ENCODE measurements at places on chromosomes 1 and 21.

DNA sequence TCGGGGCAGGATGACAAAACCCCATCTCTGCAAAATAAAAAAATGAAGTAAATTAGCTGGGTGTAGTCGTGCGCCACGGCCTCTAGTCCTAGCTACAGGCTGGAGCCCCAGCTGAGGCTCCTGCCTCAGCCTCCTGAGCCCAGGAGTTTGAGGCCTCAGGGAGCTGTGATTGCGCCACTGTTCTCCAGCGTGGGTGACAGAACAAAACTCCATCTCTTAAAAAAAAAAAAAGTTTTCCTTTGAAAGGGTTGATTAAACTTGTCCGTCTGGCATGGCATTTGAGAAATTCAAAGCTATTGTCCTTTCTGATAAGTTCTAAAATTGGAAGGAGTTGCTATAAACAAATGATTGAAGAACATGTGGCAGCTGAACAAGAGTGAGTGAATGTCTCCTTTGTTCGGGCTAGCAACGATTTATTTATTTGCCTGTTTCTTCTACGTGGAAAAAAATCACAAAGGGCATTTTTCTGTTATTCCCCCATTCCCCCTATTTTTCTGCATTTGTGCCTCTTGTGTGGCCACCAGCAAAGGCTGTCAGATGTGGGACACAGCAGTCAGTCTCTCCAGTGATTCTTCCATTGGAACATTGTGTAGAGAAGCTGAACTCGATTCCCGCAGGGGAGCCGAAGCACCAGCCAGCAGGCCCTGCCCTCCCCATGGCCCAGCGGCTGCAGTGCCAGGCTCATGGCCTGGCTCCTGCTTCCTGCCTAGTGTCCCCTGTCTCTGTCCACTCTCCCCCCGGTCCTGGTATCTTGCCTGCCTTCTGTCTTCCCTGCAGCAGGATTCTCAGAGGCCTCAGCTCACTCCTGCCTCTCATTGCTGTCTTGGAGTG lies 21.5 kb upstream of the PWP2 start:
- no peak for DNase-seq

GRCh38 chr1:202967684-202968281 lies 726 bp upstream of the CYB5R1 start:
- DNase-seq = no peak

- DNase-seq = no peak
Observed at GRCh38 chr21:31667639-31668038, 8.1 kb downstream of the SOD1 start.

DNA sequence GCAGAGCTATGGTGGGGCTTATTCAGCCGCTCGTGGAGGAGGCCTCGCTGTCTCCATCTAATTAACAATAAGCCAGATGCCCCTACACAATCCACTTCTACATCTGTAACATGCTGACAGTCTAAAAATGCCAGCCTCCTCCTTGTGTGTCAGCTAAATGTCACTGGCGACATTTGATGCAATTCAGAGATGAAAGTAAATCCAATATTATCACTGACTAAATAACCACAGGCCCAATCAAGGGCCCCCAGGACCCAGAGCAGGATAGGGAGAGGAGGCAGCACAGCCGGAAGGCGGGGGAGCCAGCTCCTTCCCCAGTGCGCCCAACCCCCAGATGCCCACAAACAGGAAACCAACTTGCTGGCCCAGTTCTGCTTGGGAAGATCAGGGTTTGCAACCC lies 76.6 kb downstream of the DMRTA2 start:
- DNase-seq = no peak

DNA sequence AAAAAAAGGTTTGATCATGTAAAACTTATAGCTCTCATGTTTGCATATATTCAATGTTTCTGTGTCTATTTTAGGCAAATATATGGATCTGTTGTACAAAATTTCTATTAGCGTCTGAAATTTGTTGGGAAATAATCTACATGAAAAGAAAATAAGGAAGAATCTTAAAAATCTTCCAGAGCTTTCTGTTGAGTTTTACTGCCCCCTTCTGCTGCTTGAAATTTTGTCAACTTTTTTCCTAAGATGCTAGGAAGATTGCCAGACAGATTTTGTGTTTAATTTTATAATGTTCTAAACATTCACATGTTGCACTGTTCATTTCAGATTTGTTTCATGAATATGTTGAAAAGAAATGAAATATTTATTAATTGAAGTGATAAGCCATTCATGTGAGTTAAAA lies 2.5 kb upstream of the PTGS2 start:
- no peak for DNase-seq

- no peak for DNase-seq
Observed at GRCh38 chr1:46399307-46399706, 5.2 kb downstream of the FAAH start.

DNA sequence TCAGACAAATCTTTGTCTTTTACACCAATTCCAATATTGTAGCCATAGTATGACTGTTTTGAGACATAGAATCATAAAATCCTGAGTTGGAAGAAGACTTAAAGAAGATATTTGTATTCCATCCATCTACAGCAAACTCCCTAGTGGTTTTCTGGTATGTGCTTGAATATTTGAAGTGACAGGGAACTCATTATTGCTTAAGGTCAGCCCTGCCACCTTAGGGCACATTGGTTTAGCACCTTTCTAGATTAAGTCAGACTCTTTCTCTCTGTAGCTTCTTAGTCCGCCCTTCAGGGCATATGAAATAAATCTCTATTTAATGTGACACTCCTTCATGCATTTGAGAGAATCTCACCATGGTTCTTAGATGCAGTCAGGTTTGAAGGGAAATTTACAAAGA lies 49.8 kb downstream of the PTGER3 start:
- no peak for DNase-seq

- no peak for DNase-seq
Observed at GRCh38 chr1:3415260-3416090, 39.0 kb upstream of the ARHGEF16 start.

- DNase-seq = no peak
Observed at GRCh38 chr1:31643976-31644559, 608 bp downstream of the PEF1 start.

DNA sequence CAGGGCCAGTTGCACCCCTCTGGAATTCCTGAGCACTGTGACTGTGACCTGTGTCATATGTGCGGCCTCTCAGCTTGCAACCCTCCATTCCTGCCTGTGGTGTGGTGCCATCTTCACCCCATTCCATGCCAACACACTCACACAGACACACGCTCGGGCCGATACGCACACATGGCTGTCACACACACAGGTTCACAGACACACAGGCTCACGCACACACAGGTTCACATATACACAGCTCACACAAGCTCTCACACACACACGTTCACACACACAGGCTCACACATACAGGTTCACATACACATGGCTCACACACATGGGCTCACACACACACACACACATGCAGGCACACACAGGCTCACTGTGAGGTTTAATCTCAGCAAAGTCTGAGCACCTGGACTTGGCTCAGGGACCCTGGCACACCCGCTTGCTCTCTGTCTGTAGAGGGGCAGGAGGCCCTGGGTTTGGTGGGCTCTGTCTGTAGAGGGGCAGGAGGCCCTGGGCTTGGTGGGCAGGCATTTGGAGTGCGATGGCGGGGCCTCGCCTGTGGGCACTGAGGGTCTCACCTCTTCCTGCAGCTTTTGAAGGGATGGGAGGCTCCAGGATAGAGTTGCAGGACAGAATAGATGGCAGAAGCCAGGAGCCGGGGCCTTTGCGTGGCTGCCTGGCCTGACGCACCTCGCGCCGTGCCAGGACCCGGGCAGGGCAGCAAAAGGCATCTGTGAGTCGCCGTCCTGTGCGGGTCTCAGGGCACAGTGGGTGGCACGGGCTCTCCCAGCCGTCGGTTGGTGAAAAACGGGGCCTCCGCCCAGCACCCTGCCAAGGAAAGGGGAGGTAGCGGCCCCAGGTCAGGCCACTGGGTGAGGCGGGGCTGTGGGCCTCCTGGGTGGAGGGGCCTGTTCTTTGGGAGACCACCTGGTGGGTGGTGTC lies 17.1 kb downstream of the COL18A1 start:
- DNase-seq = no peak

- no peak for DNase-seq
Observed at GRCh38 chr1:92832537-92833114, 786 bp downstream of the RPL5 start.

GRCh38 chr1:80044662-80045061 lies 1038.1 kb upstream of the ADGRL4 start:
- DNase-seq = no peak

GRCh38 chr1:180881806-180882509 lies 30.7 kb upstream of the KIAA1614 start:
- DNase-seq = no peak

DNA sequence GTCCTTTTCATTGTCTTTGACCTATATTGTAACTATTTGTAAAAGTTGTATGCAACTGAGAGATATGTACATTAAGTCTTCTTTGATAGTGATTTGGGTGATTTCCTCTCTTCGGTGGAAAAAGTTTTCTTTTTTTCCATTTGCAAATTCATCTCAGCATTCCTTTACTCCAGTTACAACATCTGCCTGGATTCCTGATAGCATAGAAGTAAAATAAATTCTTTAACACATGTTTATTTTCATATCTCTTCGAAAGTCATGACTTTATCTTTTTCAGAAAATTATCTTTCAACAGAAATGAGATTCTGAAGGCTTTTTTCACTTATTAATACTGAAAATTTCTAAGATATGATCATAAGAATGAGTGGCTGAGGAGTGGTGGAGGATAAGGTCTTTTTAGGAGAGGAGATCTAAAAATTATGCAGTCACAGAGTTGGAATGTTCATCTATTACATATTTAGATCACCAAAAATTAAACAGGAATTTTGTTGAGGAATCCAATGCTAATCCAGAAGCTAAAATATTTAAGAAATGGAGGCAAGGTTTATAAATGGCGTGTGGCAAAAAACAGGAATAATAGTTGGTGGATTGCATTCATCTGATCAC lies 400.5 kb downstream of the KCNT2 start:
- DNase-seq = no peak

DNA sequence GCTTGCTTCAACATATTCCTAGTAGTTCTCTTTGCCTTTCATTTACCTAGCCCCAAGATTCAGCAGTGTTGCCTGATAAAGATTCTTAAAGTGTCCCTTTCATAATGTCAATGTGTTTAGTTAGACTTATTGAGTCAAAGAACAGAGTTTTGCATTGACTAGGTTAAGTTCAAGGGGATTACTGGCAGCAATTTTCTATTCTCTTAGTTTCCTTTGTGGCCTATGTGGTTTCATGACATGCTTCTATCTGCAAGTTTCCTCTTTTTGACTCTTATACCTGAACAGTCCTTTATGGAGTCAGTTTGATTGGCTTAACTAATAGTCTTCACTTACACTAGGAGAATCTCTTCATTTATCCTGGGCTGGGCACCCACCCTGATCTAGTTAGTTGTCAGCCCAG lies 151.3 kb downstream of the ADGRL4 start:
- DNase-seq = no peak

DNA sequence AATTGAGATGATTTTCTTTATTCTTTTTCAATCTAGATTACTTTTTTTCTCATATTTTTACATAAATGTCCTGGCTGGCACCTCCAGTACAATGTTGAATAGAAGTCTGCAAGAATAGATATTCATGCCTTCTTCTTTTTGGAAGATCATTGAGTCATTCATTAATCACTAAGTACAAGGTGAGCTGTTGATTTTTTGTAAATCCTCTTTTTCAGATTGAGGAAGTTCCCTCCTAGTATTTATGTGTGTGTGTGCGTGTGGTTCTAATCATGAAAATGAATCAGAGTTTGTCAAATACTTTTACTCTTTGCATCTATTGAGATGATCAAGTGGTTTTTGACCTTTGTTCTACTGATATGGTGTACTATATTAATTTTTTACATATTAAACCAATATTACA lies 859.3 kb downstream of the KCNT2 start:
- DNase-seq = no peak

GRCh38 chr21:33839167-33839716 lies 76.4 kb downstream of the ATP5PO start:
- DNase-seq = no peak

DNA sequence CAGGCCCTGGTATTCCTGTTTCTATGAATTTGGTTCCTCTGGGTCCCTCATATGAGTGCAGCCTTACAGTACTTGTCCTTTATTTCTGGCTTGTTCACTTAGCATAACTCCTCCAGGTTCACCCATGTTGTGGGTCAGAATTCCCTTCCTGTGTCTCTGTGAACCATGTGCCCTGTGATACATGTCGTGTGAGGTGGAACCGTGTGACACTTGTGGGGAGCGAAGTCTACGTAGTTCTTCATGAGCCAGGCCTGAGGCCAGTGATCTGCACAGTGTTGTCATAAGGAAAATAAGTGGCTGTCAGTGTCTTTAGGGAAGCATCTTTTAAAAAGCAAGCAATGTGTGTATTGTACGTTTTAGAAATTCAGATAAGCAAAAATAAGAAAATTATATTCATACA lies 122.8 kb downstream of the GALNT2 start:
- DNase-seq = no peak

- no peak for DNase-seq
Observed at GRCh38 chr1:6163973-6164617, 16.0 kb downstream of the CHD5 start.

- DNase-seq = no peak
Observed at GRCh38 chr1:204376465-204376864, 16.7 kb upstream of the PLEKHA6 start.

DNA sequence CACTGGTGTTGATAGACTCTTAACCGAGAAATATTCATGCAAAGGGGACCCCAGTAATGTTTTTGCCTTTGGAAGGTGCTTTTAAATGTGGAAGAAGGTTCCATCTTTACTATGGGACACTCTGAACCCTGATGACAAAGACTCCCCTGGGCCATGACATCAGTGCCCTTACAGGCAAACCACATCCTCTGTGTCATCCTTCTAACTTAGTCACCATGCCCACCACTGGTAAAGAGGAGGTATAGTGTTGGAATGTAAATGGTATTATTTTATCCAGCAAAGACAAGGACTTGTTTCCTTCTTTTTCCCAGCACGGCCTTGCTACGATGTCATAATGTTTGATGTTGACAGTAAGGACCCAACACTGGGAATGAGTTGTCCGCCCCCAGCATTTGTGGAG lies 12.6 kb downstream of the METTL13 start:
- DNase-seq = peak; percentile 52

DNA sequence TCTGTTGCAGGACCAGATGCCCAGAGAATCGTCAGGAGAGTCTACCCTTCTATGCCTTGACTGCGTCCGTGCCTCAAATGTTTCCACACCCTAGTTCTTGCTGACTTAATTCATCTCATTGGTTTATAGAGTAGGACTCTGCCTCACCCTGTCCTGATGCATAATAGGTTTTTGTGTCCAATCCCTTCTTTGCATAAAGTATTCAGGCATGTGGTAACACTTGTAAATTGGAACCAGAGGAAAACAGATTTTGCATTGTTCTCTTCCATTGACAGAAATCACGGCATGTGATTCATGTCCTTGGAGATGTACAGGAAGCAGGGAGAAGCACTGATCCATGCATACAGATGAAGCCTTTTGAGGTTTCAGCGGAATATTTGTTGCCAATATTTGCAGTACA lies 29.5 kb downstream of the PLPPR5 start:
- no peak for DNase-seq

- DNase-seq = no peak
Observed at GRCh38 chr1:206963740-206964139, 6.5 kb downstream of the FCAMR start.

DNA sequence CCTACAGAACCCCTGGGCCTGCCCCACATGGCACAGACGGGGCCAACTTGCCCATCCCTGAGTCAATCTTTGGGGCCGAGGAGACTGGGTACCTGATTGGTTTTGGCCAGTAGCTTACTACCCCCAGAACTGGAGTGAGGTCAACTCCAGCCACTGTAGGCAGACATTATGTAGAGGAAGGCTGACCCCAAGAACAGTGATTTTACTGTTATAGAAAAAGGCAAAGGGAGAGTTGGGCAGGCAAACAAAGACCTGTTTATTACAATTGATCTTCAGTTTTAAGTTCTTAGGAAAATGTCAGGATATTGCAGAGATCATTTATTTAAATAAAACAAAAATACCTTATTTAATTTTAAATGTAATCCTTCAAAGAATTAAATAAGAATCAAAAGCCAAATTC lies 653.8 kb downstream of the NPHP4 start:
- no peak for DNase-seq

Measured in stimulated activated CD4-positive, alpha-beta T cell treated with anti-CD3 and anti-CD28 coated beads, Interleukin-15, amount 100 ng/mL, for 48 hours (primary cell).